ENCODE measurements at places on chromosomes 4 and X. TPM values are rescaled to one million over a fixed set of nuclear protein-coding genes. Genes with fewer than 3 reads are reported as not detected.

- DNase-seq, result no peak
Measured at GRCh38 chrX:1283741-1284140, 15.1 kb downstream of the CSF2RA start.

GRCh38 chrX:119871245-119871598 is 311 bp downstream of the RNF113A start:
- no peak for DNase-seq

Gene ZFP42
- 11.8 TPM for polyA plus RNA-seq

Gene NPY1R
- polyA plus RNA-seq, result 0.03 TPM

GRCh38 chr4:68259191-68259590 is 13.7 kb upstream of the TMPRSS11B start:
- DNase-seq, result peak; percentile 63

GRCh38 chr4:128858879-128859671 is 49.6 kb downstream of the JADE1 start:
- no peak for DNase-seq

Gene CETN2
- 64.9 TPM for polyA plus RNA-seq

Measured in foreskin keratinocyte (primary cell).